K562 (cell line): ENCODE measurements at places on chromosomes 5 and 9.

DNA sequence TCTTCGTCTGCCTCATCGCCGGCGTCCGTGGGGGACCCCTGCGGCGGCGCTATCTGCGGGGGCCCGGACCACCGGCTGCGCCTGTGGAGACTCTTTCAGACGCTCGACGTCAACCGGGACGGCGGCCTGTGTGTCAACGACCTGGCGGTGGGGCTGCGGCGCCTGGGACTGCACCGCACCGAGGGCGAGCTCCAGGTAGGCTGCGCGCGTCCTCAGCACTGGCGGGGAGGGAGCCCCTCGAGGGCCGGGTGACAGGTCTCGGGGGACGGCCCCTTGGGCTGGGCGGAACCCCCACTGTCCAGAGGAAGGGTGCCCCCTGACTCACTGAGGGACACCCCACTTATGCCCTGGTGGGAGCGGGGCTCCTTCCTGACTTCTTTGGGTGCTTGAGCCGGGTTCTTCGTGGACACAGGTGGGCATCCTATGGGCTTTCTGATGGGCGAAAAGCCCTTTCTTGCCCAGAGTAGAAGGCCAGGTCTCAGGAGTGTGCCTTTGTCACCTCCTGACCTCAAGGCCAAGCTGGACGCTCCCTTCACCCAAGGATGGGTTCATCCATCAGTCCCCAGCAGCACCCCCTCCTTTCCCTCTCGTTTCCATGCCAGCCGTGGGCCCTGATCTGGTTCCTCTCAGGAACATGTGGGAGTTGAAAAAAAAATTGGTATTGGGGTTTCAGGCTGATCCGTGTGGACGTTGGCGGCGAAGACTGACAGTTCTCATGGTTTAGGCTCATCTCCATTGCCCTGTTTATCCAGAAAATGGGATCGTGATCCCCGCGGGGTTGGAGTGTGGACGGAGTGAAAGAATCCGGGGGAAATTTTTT is 564 bp downstream of the SLC25A25 start:
- no peak for DNase-seq

- no peak for DNase-seq
These were observed 33.7 kb downstream of the GLDC start for GRCh38 chr9:6611865-6612264.

GRCh38 chr5:177194268-177194667 is 60.7 kb downstream of the NSD1 start:
- no peak for DNase-seq

DNA sequence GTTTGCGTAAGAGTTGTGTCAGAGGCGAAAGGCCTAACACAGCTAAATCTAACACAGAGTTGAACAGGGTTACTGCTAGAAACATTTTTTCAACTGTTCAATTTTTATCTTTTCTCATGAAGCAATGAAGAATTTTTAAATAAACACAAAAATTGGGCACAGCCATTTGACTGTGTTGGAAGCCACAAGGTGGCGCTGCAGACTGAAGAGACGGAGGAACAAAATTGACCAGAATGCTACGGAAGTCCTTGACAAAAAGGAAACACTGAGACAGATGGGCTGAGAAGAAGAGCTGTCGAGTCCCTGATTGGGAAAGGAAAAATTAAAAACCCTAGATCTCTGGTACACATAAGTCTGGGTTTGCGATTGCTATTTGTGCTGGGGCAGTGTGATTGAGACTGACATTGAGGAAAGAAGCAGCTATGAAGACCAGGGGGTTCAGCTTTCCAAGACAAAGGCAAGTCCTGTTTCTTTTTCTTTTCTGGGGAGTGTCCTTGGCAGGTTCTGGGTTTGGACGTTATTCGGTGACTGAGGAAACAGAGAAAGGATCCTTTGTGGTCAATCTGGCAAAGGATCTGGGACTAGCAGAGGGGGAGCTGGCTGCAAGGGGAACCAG is at the start of gene PCDHB9:
Gene PCDHB9, plus strand, starts transcription at position 265 of the 616 bp plus-strand sequence. Its CDS starts 158 bp downstream, at position 423.
- DNase-seq, result peak; percentile 37

DNA sequence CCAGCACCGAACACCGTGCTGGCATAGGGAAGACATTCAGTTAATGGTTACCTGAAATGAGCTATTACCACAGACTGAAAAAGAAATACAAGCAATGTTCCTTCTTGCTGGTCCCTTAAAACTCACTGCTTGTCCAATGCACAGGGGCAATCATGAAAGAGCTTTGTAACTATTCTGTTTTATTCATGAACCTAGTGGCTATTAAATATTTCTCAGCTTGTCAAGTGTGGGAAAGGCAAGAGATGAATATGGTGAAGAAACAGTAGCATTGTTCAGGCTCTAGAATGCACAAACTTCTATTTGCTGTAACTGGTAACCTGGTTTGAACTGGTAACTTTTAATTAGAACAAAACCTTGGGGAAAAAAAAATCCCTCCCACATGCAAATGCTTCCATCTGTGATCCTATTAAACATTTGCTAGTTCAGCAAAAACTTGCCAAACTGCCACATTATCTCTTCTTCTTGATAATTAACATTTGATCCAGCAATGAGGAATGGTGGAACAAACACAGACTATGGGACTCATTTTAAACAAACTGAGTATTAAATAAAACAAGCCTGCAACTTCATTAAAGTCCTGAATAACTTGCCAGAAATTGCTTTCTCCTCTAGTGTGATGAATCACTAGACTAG is 36.1 kb downstream of the YIPF5 start:
- DNase-seq, result no peak

DNA sequence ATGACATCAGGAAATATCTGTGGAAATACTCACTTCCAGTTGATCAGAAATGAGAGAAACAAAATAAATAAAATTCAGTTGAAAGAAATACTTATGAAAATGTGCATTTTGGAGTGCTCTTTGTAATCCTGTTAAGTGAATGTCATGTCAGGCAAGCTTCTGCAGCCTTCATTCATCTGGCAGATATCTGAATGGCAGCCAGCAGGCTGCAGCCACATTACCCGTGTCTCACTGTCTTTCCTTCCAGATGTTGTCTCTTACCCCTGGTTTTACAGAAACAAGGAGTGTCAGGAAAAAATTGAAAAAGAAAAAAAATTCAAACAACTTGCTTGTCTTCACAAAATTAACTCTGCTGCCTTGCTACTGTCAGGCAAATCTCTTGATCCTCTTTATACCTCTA is 445.0 kb upstream of the RIOK2 start:
- no peak for DNase-seq

- DNase-seq, result no peak
These were observed 397.8 kb downstream of the EFNA5 start for GRCh38 chr5:107272954-107273353.

DNA sequence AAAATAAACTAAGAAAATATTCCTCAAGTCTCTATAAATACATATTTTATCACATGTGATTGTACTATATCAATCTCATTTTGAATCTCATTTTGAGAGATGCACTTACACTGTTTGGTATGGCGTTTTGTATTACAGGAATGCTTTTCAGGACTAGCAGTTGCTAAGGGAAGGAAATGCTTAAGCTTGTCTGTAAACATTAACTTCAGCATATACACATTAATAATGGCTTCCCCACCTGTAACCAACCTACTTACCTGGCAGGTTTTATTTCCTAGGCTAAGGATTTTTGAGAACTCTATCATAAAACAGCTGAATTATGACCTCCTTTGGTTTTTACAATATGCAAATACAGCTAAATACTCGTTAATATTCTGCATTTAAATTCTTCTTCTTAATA is 141.0 kb upstream of the GRHPR start:
- DNase-seq, result no peak

- DNase-seq, result no peak
These were observed 358.6 kb downstream of the ADGRV1 start for GRCh38 chr5:90916947-90917800.

DNA sequence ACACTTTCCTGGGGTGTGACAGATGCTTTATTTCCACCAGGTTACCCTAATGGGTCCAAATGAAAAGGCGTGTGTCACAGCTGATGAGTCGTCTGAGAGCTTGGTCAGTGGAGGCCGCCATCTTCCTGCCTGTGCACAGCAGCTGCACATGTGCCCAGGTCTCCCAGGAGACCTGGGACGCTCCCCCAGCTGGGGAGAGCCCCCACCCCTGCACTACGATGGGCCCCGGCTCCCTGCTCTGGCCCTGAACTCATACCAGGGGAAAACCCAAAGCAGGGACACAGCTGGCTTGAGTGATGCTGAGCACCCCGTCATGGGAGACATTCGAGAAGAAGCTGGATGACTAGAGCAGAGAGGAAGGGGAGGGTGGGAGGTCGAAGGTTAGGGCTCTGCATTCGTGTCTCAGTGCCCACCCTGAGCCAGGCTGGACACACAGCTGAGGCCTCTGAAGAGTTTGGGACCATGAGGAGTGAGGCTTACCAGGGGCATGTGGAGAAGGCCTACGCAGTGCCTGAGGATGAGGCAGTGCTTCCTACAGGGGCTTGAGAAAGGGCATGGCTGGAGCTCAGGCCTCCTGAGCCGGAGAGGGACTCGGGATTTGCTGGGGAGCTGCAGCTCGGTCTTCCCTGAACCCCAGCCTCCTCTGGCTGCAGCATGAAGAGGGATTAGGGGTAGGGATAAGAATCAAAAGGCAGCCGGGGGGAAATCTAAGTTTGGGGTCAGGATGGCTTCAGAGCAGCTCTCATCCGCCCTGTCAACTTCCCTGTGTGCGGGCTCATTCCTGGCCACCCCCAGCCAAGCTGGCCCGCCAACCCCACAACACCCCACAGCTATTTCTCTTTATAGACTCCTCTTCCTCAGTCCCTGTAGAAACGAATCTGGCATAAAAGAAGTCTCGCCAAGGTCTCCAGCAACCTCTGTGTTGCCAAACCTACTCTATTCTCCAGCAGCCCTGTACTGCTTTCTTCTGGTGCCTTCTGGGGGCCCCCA is 42.2 kb upstream of the RNU6ATAC start:
- no peak for DNase-seq

DNA sequence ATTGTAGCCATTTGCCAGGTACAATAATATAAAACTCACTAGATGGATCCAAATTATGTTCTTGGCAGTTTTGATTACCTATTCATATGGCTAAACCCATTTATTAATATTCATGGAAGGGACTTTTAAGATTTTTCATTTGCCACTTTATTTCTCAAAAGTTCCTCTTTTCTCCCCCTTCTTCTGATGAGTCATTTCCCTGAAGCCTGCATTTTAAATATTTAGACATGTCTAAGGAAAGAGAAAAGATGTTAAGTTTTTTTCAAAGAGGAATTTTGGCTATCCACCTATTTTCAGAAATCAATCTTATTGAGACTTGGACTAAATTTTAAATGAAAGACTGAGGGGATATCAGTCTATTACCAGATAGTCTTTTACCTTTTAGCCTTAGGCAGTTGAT is 1189.4 kb downstream of the EFNA5 start:
- no peak for DNase-seq

DNA sequence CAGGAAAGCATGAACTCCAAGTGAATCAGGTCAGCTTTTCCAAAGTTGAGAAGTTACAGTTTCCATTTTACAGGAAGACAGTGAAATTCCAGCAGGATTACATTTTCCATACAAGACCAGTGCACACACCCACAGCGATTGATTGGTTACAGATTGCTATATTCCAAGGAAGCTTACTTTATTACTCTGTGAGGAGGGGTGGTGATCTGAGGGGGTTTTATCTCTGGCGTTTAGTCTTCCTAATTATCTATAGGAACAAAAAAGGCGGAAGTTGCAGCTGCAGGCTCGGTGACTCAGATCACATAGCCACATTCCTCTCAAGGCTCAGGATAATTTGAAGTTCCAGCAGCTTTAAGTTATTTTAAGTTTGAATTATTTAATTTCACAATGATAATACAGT is 450.4 kb upstream of the NMUR2 start:
- DNase-seq, result no peak

DNA sequence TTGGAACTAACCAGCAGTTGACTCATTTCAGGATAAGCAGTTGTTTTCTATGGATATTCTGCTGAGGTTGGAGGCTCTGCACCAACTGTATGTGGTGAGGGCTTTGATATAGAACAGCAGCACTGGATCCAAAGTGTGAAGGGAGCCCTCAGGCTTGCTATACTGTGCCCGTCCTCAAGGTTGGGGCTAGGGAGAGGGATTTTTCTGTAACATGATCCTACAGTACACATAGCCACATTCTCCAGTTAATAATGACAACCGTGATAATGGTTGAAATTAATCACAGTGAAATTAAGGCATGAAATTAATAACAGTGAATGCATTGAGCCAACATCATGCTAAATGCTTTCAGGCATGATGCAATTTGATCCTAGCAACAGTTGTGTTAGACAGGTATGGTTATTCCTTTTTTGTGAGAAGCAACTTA is 36.7 kb downstream of the ARHGAP26 start:
- DNase-seq, result no peak

DNA sequence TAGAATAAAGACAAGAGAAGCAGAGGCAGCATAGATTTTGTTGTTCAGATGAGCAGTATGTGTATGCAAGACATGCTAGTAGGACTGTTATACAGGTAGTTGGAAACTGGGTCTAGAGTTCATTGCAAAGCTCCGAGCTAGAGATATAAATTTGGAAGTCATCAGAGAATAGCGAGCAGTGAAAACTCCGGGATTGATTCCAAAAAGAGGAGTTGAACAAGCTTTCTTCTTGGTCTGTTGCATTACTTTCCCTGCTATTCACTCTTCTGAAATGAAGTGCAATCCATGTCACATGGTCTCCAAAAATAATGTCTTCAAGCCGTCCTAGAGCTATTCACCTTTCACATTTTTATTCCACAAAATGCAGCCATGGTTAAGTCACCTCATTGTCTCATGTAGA is 67.9 kb upstream of the ZNF462 start:
- no peak for DNase-seq

DNA sequence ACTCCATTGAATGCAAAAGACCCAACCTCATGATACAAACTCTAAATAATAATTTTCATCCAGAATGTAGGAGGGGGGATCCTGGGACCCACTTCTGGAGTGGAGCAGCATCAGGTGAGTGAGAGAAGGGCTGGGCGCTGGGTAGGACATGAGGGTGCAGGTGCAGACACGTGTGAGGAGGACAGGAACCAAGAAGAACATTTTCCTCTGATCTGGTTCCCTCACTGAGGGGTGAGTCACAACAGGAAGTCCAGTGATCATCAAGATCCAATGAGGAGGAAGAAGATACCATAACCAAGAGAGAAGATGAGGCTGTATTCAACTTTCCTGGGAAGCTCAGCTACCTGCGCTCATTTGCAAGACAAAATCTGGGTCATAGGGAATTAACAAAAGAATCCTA is 57.4 kb downstream of the SFXN1 start:
- no peak for DNase-seq

DNA sequence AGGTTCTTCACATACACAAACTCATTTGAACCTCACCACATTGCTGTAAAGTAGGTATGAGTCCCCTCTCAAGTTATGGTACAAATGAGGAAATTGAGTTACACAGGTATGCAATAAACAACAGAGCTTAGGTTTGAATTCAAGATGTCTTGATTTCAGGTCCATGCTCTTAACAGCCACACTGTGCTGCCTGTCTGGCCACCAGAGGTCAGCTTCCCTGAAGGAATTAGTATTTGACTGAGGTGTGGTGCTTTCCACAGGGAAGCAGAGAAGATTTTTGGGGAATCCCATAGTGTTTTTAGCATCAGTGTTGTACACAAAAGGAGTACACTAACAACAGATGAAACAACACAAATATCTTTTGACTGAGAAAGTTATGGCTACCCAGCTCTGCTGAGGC is 94.4 kb upstream of the ITGA1 start:
- DNase-seq, result no peak

DNA sequence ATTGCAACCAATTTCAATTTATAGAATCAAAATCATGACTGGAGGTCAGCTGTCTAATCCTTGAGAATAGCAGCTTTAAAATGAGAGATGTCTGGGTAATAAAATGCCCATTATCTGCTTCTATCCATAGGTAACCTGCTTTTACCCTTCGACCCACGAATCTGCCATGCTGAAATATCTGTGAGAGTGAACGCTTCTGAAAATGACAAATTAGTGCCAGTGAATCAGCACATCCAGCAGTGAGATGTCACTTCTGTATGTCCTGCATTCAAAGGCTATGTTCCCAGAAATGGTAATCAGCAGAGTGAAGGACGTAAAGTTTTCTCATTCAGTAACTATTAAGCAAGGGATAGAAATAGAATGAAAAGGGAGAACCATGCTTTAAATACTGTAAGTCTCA is 532.4 kb upstream of the ITGA1 start:
- no peak for DNase-seq
